ENCODE measurements at places on chromosomes 1 and 21. TPM values are rescaled to one million over a fixed set of nuclear protein-coding genes. Genes with fewer than 3 reads are reported as not detected.
A peak's percentile ranks its signal among the peaks of the same experiment; 100 is the strongest.

Gene S100A7A
- not detected for total RNA-seq

DNA sequence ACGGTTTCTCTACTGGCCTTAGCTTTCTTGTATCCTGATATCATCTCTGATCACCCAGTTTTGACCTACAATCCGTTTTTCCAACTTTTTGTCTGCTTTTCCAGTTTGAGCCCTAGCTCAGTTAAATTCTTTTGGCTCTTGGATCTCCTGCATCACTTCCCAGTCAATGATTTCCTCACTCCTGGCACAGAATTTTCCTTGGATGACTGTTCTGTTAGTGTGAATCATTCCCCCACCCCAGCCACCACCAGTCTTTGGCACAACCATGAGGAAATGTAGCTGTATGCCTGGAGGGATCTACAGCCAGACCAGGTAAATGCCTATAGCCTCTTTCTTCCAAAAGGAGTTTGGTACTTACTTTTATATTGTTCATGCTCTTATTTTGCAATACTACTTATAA is 187.2 kb upstream of the PTGFR start:
- no peak for DNase-seq

DNA sequence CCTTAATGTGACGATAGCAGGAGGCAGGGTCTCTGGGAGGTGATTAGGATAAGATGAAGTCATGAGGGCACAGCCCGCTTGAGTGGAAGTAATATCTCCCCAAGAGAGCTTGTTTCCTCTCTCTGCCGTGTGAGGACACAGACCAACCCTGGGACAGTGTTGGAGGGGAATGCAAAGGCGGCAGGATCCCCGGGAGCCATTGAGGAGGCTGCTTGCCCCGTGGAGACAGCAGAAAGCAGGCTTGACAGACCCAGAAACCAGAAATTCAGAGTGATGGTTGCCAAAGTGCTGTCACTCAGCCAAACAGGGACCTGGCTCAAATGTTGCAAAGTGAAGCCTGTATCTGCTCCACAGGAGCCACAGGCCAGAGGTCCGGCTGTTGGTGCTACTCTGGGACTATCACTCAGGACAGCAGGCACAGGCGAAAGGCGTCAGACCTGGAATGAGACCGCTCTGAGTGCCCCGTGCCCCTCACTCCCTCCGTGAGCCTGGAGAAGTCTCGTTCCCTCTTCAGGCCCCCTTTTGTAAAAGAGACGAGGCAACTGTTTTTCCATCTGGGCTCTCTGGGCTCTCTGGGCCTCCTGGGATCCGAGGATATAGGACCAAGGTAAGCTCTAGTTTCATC is 96.6 kb upstream of the VANGL1 start:
- DNase-seq, result no peak

DNA sequence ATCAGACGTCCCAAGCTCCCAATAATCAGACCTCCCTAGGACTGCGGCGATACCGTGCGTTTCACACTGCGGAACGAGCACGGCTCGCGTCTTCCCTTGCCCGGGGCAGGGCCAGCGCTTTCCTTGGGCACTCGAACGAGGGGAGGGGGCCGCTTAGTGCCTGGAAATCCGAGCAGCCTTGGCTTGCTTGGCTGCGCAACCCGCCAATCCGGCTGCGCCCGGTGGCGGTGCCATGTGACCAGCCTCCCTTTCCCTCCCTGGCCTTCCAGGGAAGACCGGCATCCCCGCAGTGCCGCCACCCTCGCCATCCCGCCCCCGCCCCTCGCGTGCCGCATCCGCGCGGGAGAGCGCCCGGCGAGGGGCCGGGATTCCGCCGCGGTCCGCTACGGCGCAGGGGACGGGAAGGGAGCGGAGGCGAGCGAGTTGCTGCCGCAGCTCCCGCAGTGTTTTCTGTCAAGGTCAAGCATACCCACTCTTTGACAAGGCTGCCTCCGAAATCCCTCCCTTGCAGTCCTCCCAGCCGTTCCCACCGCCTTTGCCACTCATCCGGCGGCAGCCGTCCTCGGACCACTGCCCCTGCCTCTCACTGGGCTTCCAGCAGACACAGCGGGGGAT is 8.3 kb upstream of the RNF19B start:
- no peak for DNase-seq

DNA sequence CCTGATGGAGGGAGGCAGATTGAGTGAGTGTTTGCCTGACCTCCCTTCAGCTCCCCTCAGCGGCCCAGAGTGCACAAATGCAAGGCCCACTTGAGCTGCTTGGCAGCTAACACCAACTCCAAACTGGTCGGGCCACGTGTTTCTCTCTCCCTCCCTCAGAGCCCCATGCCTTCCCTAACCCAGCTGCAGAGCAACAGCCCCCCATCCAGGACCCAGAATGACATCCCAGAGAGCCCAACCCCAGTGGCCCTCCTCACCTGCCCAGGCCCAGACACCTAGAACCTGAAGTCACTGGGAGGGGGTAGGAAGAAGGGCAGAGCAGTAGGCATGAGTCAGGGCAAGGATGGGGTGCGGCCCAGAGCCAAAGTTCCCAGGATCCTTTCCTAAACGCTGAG is 789 bp upstream of the S100A14 start:
- DNase-seq, result no peak

- no peak for DNase-seq
These were observed 15.2 kb upstream of the PGD start for GRCh38 chr1:10383630-10384029.

- DNase-seq, result no peak
These were observed 97.9 kb upstream of the RGS1 start for GRCh38 chr1:192477630-192478029.

- no peak for DNase-seq
These were observed 15.3 kb downstream of the RHEX start for GRCh38 chr1:206068314-206068713.

- no peak for DNase-seq
These were observed 13.0 kb downstream of the UCK2 start for GRCh38 chr1:165840423-165840822.

GRCh38 chr1:112444269-112444668 is 48.3 kb downstream of the CTTNBP2NL start:
- DNase-seq, result no peak

DNA sequence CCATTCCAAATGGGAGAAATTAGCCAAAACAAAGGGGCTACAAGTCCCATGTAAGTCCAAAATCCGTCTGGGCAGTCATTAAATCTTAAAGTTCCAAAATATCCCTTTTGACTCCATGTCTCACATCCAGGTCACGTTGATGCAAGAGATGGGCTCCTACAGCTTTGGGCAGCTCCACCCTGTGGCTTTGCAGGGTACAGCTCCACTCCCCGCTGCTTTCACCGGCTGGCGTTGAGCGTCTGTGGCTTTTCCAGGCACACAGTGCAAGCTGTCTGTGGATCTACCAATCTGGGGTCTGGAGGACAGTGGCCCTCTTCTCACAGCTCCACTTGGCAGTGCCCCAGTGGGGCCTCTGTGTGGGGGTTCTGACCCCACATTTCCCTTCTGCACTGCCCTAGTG is 130.2 kb downstream of the TPR start:
- no peak for DNase-seq

Gene TAL1
- 0.05 TPM for total RNA-seq

GRCh38 chr1:245014247-245015029 is 140.3 kb upstream of the KIF26B start:
- DNase-seq, result no peak

- no peak for DNase-seq
These were observed 11.1 kb downstream of the MTX1 start for GRCh38 chr1:155219592-155220031.

DNA sequence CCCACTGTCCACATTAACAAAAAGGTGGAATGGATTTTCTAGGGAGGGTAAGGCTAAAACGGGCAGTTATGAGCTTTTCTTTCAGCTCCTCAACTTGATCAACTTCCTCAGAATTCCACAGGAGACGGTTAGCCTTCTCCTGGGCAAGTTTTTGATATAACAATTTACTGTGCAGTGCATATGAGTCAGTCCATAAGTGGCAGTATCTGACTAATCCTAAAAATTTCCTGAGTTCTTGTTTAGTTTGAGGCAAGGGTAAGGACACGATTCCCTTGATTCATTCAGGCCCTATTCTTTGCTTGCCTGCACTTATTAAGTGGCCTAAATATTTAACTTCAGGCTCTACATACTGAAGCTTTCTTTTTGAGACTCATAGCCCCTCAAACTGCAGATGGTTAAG is 6.2 kb upstream of the AADACL3 start:
- DNase-seq, result no peak

- DNase-seq, result no peak
These were observed 10.8 kb downstream of the ARID4B start for GRCh38 chr1:235317168-235317567.

Gene CCDC27
- total RNA-seq, result not detected

DNA sequence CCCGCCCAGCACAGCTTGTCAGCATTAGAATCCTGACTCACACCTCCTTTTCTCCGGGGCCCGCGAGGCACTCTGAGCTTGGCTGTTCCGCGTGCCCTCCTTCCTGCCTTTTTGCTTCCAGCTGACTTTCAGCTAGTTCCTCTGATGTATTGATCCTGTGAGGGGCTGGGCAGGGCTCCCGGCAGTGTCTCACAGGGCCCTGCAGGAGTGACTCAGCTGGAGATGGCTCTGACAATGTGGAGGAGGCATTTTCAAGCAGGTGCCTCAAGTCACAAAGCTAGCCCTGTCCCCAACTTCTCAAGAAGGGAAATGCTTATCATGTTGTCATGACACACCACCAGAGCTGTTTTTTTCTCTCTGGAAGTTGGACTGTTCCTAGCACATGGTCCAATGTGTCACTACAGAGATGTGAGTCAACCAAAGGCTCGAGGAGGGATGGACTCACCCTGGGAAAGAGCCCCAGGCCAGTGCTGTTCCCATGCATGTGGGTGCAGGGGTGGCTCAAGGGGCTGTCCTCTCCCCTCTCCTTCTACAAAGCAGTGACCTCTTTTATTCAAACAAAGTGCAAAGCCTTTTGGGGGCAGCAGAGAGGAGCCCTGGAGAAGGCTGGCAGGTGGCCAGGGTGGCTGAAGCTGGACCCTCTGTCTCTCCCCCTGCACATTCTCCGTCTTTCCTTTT is 30.6 kb downstream of the SYT6 start:
- no peak for DNase-seq

GRCh38 chr1:227059076-227059475 is 119.0 kb downstream of the COQ8A start:
- no peak for DNase-seq

GRCh38 chr1:41741244-41741643 is 177.5 kb downstream of the HIVEP3 start:
- peak; percentile 27 for DNase-seq

DNA sequence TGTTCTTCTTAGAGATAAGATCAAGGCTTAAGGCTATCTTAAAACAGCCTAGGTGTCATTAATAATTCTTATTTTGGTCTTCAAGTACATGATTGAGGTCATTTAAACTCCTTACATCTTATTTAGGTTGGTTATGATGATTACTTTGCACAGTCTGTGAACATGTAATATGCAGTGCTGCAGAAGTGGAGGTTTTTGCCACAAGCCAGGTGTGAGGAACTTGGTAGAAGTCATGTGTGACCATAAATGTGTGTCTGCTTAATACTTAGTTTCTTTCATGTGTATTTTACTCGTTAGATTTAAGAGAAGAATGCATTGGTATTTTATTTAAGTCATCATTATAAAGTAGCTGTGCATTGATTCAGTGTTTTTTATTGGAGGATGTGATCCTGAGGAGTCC is 10.1 kb downstream of the ATG4C start:
- DNase-seq, result no peak

Gene PRELP
- 0.03 TPM for total RNA-seq

GRCh38 chr1:125065092-125065820 is 3880.5 kb downstream of the SRGAP2C start:
- no peak for DNase-seq

- no peak for DNase-seq
These were observed 128.5 kb upstream of the RRP15 start for GRCh38 chr1:218156595-218156994.

DNA sequence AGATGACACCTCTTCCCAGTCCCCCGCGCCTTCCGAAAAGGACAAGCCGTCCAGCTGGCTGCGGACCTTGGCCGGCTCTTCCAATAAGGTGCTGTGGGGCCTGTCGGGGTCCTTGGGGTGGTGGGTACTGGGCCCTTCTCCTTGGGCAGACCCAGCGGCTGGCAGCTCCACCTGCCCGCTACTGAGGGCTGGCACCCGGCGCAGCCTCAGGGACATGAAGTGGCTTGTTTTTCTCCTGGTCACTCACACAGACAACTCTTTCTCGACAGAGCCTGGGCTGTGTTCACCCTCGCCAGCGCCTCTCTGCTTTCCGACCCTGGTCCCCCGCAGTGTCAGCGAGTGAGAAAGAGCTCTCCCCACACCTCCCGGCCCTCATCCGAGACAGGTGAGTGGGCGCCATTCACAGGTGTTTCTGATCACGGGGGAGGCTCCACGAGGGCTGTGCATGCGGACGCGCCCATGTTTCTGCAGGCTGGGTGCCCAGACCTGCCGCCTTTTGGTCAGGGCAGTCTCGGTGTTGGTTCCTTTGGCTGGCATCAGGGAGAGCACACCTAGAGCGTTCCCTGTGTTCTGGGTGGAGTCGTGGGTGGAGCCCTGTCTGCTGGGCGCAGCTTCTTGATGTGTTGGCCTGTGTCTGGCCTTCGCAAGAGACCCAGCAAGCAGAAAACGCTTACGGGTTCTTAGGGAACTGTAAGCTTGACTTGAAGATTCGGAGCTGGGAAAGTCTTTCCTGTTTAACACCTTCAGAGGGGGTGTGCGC is 75.1 kb downstream of the SKI start:
- no peak for DNase-seq

DNA sequence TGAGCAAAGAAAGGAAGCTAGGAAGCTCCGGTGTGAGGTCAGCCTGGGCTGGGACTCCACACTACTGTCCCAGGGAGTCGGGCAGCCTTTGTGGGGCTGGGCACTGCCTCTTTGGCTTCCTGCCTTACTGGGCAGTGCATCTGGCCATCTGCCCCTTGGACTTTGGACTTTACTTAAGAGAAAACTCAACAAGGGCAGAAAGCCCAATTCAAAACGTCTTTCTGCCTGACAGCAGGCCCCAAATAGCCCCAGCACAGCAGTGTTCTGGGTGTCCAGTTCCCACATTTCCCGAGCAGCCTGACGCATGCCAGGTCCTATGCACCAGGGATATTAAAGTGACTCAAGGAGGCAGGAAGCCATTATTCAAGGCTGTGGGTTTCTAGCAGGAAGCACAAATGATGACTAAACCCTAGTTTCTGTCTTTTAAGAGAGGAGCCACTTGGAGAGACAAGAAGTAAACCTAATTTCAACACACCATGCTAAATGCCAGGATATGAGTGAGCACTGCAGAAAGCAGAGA is 37.9 kb upstream of the EDEM3 start:
- DNase-seq, result no peak

Gene CAPN8
- total RNA-seq, result not detected

GRCh38 chr1:64004451-64005025 is 198.9 kb upstream of the UBE2U start:
- no peak for DNase-seq

GRCh38 chr1:6103854-6104530 is 58.3 kb downstream of the KCNAB2 start:
- DNase-seq, result no peak

DNA sequence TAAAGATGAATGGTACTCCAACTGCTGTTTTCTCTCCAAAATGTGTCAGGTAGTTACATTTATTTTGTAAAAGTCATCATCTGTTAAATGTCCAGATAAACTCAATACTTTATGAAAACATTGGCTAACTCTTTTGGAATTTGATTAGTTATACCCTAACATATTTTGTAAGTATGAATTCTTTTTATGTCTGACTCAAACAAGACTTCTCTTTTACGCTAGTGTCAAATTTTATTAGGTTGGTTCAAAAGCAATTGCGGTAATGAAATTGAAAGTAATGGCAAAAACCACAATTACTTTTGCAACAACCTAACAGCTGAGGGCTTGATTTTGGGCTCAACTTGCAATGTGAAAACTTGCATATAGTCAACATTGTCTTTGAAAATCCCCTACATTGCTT is 41.0 kb upstream of the USP25 start:
- no peak for DNase-seq
